ENCODE measurements at places on chromosomes 13 and 19.

DNA sequence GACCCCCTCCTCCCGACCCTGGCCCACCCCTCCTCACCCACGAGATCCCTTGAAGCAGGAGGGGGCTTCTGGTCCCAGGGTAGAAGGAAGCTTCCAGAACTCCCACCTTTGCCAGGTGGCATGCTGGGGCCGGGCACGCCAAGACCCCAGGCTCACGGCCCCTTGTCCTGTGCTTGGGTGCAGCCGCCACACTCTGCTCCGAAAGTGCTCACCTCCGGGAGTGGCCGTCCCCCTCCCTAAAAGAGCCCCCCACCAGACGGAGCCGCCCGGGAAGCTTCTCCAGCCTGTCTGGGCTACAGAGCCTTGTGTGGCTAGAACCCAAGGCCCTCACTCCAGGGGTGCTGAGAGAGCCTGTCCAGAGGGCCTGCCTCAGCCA is 1.8 kb upstream of the EFNA2 start:
- no peak for DNase-seq

- DNase-seq: no peak
Observed at GRCh38 chr19:15367439-15367838, 12.1 kb downstream of the AKAP8 start.

GRCh38 chr13:48930918-48931317 is 44.8 kb upstream of the FNDC3A start:
- DNase-seq: no peak

- DNase-seq: peak; percentile 85
Observed at GRCh38 chr19:821825-822503, at the start of gene PLPPR3. Gene PLPPR3 (minus strand): TSS chr19:821955. CDS start chr19:821559, 396 bp downstream.

DNA sequence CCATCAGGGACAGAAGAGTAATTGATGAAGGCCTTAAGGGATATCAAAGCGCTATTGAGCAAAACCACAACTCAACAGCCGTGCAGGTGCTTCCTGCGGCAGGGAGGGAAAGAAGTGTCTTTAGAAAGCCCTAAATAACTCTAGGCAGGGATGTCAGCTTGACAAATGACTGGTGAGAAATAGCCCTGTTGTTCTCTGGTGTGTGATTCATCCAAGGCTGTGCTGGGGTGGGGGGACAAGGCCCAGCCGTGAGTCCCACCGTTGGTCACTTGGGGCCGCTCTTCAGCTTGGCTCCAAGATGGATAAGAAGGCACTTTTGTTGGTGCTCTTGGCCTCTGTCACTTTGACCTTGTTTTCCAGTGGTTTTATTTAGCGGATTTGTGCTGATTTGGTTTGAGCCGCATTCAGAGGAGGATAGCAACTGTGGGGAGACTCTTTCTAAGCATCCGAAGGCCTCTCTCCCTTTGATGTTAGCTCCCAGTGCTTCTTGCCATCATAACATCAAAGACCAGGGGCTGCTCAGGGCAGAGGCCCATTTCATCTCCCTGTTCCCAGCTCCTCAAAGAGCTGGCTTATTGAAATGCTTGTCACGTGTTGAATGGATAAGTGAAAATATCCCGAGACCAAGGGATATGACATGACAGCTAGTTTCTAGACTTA is 130.3 kb upstream of the SERP2 start:
- DNase-seq: peak; percentile 50

DNA sequence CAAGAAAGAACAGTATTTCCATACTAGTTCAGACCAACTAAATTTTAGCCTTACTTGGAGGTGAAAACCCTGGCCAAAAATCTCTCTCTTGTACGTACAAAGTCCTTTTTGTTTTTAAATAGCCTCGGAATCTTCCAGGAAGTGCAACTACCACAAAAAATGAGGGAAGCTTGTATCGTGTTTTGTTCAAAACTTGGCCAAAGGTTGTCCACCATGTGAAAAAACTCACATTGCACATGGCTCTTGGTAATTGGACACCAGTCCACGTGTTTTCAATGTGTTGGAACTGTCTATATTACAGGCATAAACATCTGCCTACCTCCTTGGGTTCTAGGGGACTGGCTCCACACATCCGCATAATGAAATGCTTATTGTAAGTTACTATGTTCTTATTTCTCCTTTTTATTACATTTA is 15.2 kb upstream of the STRN4 start:
- DNase-seq: no peak

DNA sequence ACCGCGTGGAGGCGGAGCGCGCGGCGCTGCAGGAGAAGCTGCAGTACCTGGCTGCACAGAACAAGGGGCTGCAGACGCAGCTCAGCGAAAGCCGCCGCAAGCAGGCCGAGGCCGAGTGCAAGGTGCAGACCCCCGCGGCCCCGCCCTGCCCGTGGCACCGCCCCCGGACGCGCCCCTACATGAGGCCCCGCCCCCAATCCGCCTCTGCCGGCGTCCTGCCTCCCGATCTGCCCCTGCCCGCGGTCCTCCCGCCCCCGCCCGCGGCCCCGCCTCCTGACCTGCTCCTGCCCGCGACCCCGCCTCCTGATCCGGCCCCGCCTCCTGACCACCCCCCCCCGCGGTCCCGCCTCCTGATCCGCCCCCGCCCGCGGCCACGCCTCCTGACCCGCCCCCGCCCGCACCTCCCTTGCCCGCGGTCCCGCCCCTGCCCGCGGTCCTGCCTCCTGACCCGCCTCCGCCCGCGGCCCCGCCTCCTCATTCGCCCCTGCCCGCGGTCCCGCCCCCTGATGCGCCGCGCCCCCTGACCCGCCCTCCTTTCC is 11.7 kb downstream of the PRR36 start:
- peak; percentile 87 for DNase-seq

- peak; percentile 56 for DNase-seq
Observed at GRCh38 chr13:51246025-51246417, 23.8 kb downstream of the FAM124A start.

DNA sequence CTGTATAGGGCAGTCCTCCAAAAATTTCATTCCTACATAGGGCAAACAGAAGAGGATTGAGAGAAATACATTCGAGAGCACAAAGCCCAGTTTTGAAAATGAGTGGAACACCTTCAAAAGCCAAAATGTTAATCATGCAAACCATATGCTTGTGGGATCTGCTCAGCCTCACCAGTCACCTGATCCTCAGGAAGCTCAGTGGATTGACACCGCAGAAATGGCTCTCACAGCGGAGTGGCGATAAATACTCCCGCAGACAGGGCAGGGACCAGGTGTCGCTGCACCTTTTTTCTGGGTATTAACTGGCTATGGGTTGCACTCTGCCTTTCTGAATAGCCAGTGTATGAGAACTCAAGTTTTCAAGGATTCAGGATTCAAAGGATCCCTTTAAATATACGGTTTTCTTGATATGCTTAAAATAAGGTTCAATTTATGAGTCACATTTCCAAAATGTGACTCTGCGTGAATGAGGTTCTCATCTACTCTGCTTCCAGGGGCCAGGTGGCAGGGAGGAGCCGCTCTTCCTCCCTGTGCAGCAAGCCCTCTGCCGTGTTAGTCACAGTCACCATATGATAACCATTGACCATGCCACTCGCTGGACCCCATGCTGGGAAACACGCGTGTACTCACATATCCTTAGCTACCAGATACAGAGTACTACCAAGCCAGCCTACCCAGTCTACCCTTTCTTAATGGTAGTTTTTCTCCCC is 18.3 kb upstream of the DHRS12 start:
- no peak for DNase-seq

DNA sequence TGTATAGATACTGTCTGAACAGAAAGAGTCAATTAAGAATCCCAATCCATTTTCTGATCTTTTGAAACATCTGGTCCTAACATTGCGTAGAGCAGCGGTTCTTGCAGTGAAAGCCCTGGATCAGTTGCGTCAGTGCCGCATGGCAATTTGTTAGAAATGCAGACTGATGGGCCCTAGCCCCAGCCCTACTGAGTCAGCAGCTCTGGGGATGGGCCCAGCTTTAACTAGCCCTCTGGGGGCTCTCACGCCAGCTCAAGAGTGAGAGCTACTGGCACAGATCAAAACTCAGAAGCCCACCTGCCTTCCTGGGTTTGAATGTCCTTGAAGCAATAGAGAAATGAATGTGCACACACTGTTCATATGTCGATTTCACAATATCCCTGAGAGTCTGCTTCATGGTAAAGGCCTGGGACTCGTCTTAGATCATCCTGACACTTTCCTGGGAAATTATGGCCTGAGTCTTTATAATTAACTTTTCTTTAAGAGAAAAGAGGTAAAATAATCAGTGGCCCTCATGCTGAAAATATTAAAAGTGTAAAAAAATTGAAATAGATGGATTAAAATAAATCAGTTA is 206.8 kb upstream of the TMTC4 start:
- DNase-seq: no peak

DNA sequence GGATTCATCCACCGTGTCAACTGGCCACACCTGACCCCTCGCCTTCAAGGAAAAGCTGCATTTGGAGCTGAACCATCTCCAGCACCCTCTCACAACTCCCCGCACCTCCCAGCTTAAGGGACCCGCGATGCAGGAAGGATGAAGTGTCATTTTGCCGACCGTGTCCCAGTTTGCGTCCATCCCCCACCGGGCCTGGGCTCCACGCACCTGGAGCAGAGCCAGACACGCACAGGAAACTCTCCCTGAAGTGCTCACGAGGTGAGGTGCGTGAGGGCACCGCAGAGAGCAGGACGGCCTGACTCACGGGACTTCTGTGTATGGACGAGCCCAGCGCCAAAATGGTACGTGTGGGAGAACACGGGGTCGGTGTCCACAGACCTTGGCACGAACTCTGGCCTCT is 7.2 kb downstream of the SHC2 start:
- DNase-seq: no peak

GRCh38 chr13:26899202-26899601 is 138.6 kb upstream of the GPR12 start:
- DNase-seq: no peak

- no peak for DNase-seq
Observed at GRCh38 chr13:26498656-26499601, 58.6 kb upstream of the WASF3 start.

DNA sequence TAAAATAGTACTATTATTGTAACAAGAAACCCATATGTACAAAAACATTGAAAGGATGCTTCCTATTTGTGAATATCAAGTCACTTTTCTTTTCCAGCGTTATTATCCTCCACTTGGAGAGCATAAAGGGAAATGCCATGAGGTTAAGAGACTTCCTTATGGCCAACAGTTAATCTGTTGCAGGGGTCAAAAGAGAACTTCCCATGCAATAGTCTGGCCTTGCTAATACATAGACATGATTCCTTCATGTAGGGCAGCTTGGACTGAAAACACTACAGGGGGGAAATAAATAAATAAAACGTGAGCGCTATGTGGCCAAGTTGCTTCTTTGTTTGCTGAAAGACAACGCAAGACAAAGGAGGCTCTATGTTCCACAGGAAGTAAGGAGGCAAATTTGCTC is 269.1 kb upstream of the EDNRB start:
- DNase-seq: no peak

DNA sequence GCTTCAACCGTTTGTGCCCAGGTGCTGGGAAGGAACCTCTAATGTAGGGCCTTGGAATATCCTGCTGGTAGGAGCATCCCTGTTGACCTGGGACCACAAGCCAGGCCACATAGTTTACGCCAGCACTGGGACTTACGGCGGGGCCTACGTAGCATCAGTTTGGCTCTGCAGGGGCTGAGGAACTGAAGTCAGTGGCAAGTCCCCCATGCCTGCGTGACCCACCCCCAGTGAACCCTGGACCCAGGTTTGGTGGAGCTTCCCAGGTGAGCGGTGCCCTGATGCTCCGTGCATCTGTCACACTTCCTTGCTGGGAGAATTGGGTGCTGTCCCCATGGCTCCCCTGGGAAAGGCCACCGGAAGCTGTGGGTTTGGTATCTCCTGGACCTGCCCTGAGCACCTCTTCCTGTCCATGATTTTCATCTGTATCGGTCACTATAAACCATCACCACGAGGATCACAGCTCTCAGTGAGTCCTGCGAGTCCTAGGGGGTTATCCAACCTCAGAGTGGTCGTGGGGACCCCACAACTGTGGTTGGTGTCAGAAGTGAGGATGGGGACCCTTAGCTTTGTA is 9.9 kb downstream of the SIGLEC11 start:
- DNase-seq: no peak
